ENCODE measurements at places on chromosomes 7 and 10.

DNA sequence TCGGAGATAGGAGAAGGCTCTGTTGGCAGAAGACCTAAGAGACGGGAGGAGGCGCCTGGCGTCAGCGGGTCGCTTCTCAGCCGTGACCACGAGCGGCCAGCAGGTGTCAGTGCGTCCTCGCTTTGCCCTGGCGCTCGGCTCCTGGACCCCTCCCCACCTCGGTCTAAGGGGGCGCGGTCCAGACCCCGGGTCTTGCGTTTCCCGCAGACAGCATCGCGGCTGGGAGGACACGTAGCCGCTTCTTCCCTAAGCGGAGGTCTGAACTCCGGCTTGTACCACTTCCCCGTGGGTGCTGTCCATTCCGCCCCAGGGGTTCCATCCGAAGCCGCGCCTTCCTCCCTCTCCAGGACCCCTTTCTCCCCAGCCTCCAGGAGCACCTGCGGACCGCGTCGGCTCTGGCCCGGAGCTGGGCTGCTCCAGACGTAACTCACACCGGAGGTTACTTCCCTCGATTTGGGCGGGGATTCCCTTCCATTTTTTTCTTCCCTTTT is 593 bp upstream of the ADRA2A start:
- peak; percentile 58 for DNase-seq

GRCh38 chr7:124323597-124323996 is 290.7 kb upstream of the TMEM229A start:
- DNase-seq, result no peak

DNA sequence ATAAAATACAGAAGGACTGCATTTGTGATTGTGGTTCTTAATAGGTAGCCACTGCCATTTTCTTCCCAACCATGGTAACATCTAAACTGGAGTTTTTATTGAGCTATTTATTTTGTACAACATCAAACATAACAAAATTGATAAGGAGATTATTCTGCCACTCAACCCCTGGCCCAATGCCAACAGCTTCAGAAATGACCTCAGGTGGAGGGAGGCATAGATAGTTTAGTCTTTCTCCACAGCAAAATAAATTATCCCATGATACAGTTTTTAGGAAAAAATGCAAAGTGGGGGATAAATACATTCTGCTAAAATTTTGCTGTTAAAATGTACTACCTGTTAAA is 57.6 kb downstream of the LRRTM3 start:
- no peak for DNase-seq

DNA sequence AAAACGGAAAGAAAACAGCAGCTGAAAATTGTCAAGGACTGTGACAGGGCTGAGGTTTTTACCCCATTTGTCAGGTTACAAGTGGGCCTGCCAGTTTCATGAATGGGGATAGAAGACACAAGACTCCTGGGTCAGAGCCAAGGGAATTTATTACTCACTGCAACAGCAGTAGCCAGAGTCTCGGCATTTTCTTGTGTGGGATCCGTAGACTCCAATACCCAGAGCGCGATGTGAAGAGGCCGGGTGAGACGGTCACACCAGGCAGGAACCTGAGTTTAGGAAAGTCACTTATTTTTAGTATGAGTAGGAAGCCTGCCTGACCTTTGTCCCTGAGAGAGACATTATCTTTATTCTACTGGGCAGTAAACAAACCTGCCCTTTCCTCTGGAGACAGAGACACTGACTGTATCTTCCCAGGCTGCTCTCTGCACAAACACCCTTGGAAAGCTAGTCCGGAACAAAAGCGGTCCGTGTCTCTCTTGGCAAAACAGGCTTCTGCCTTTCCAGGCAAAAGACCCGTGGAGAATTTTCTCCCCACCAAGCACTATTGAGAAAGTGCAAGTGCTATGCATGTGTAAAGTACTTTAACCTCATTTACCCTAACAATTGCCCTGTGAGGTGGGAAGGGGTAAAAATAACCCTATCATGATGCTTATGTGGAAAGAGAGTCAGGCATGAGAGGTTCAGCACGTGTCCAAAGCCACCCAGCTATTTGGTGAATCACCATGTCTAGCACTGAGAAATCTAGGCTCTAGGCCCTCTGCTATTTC is 58.4 kb downstream of the JCAD start:
- DNase-seq, result no peak

GRCh38 chr7:45163692-45164052 is 6.1 kb downstream of the RAMP3 start:
- DNase-seq, result no peak

DNA sequence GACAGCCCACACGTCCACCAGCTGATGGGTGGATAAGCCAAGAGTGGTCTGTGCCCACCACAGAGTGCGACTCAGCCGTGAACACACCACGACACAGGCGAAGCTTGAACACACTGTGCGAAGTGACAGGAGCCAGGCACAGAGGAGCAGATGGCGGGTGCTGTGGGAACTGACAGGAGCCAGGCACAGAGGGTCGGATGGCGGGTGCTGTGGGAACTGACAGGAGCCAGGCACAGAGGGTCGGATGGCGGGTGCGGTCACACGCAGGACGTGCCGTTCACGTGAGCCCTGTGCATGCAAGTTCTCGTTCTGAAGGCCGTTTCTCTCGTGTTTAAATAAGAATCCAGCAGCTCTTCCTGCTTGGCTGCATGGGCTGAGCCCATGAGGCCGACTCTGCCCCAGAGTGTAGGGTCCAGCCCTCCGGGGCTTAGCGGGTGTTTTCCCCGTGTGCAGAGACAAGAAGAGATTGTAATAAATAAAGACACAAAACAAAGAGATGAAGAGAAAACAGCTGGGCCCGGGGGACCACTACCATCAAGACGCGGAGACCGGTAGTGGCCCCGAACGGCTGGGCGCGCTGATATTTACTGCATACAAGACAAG is 5.9 kb upstream of the ADAP1 start:
- no peak for DNase-seq

DNA sequence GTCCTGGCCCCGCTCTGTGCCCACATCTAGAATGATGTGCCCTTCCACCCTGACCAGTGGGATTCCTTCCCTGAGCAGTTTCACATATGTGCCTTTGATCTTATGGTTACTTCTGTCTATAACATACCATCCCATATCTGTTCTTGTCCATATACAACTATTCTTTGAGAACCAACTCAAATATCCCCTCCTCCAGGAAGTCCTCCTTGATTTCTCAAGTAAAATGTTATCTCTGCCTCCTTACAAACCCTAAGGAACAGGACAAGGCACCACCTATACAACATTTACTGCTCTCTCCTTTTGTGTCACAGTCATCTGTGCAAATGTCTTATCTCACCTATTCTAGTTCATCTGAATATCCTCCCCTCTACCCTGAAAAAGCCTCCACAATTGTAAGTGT is 28.2 kb downstream of the HABP2 start:
- no peak for DNase-seq

- DNase-seq, result no peak
Observed at GRCh38 chr7:39504963-39505362, 61.2 kb upstream of the YAE1 start.

- DNase-seq, result no peak
Observed at GRCh38 chr7:111301891-111302290, 211.0 kb downstream of the LRRN3 start.

DNA sequence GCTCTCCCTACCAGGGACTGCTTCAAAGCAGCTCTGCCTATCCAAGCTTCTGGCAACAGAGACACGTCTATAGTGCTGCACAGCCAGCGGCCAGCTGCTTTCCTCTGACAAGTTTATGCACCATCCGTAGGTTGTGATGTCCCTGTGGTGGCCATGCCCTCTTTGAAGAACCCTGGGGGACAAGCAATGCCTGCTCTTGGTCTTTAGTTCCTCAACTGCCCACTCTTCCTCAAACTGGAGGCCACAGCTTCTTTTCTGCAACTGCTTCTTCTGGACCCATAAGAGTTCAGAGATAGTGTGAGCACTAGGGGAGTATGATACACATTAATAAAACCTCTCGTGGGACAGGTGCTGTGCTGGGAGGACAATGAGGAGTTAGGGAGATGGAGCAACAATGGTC is 164.9 kb downstream of the ELMO1 start:
- DNase-seq, result no peak

DNA sequence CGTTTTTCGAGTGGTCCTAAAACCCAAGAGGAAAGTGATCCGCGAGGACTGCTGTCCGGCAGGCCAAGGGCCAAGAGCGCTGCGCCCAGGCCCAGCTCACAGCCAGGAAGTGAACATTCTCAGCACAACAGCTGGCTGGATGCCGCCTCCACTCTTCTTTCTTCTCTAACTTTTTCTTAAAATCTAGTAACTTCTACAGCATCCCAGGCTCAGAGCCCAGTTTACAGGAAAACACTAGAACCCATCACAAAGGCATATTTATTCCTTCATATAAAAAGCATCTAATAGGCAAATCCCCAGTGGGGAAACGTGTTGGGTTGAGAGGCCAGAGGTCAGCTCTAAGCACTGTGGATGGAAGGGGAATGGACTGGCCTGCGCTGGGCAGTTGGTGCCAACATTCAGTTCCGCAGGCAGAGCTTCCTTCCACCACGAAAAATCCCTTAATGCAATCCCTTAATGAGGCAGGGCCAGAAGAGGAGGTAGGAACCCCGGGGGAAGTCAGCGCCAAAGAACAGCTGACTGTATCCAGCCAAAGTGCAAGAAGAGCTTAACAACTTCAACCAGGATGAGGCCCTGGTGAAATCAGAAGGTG is 74.8 kb downstream of the ZRANB1 start:
- DNase-seq, result no peak

GRCh38 chr10:10644008-10644646 is 373.5 kb upstream of the CELF2 start:
- DNase-seq, result no peak

GRCh38 chr10:82084496-82084895 is 209.5 kb downstream of the NRG3 start:
- DNase-seq, result no peak

DNA sequence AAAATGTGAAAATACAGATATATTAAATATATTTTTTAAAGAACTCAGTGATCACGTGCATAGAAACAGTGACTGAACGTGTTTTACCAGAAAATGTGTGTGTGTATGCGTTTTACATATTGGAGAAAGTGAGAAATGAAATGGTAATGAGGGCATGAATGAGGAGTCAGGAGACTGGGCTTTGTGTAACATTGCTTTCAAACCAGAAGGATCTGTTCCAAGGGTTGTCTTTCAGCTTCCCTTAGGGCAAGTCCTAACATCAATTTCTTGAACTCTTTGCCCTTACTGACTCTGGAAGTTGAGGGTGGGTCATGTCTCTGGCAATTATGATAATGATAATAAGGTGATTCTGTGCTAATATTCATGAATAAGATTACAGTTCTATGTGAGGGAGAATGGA is 557.3 kb downstream of the PHTF2 start:
- no peak for DNase-seq

GRCh38 chr7:40579401-40579800 is 444.6 kb downstream of the SUGCT start:
- DNase-seq, result no peak

DNA sequence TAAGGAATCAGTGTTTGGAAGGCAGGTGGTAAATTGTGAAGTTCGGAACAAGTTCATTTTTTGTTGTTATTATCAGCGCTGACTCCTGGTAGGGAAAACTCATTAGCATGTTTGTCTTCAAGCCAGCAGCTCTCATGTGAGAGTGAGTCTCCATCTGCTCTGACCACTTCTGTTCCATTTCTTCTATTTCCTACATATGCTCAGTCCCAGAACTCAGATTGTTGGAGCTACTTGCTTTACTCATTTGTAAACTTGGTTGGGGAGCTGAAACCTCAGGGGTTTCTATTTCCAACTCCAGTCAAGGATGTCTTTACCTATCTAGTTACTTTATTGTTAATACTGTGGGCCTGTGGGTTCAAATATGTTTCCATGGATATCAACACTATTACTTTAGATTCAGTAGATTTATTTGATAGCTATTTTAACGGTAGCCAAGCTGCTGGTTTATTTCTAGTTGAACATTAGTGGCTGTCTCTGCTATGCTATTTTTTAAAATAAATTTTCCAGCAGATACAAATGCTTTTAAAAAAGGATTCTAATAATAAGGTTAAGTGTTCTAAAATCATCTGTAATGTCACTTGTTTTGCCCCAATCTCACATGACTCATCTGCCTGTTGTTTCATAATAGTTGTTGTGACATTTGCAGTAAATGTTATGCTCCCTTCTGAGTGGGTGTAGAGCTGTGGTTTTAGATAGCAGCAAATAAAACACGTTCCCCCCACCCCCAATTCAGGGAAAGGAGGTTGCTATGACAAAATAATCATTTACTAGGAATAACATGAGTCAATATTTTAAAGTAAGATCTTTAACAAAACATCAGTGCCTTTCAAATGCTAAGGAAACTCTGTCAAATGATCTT is 143.3 kb downstream of the HDAC9 start:
- no peak for DNase-seq

- no peak for DNase-seq
Observed at GRCh38 chr7:81790120-81790500, 20.3 kb upstream of the HGF start.

- DNase-seq, result no peak
Observed at GRCh38 chr7:50664937-50665336, 99.7 kb upstream of the DDC start.

DNA sequence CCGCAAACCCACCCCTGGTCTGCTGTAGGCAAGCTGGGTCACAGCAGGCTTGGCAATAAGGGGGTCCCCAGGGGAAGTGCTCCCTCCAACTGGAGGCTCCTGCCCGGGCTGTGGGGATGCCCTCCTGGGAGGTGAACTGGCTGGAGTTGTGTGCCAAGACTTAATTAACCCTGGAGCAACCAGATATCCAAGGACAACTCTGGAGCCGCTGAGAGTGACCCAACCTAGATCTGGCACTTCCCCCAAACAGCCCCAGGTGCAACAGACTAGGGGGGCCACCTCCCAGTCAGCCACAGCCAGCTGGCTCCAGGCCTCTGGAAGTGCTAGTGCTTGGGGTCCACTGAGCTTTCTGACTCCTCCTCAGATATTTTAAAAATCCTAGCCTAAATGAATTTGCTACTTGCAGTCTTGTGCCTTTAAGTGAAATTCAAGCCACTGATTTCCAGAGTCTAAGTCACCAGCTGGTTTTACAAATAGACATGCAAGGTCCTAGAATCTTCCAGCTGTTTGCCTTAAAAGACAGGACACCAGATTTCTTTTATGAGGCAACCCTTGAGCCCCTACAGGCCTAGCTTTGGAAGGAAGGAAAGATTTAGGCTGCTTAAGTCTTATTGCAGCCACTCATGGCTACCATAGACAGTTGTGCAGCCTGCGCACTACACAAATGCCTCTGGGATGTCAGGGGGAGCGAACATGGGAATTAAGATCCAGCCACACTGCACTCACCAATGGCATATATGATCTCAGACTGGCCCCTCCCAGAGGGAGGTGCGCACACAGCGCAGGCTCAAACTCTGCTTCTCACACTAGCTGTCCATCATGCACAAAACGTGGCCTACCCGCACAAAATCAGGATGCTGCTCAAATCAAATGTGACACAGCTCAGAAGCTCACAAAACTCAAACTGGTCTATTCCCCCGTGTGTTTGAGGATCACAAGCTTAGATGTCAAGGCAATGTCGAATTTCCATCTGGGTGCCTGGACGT is 42.6 kb upstream of the MYL10 start:
- DNase-seq, result no peak

- no peak for DNase-seq
Observed at GRCh38 chr7:158613481-158613880, 25.9 kb upstream of the PTPRN2 start.

All from activated naive CD4-positive, alpha-beta T cell treated with Interleukin-2 at 50 U/mL for 16 hours (primary cell).